Mucosa of descending colon (tissue), 3 donors: ENCODE measurements at places on chromosomes 12 and 14. TPM values are rescaled to one million over a fixed set of nuclear protein-coding genes. Genes with fewer than 3 reads are reported as not detected.

Gene JDP2
- 48.0 TPM for total RNA-seq

Gene CLEC1A
- 2.8 TPM for total RNA-seq

Gene IPO4
- total RNA-seq, result 29.3 TPM

Gene RTL1
- not detected for total RNA-seq

Gene MFAP5
- 10.7 TPM for total RNA-seq

Gene DTD2
- 13.4 TPM for total RNA-seq

Gene CYP27B1
- 1.4 TPM for total RNA-seq

Gene MED13L
- total RNA-seq, result 165 TPM

Gene TBC1D30
- total RNA-seq, result 7.4 TPM

Gene RIN3
- total RNA-seq, result 26.2 TPM

Gene ERBB3
- 212 TPM for total RNA-seq

Gene KCNMB4
- total RNA-seq, result 0.52 TPM

Gene RTN1
- total RNA-seq, result 3.8 TPM

Gene KRT82
- not detected for total RNA-seq

Gene C1RL
- 61.4 TPM for total RNA-seq

Gene CFAP73
- not detected for total RNA-seq

Gene CLEC4A
- 0.70 TPM for total RNA-seq

Gene CLEC2B
- 7.3 TPM for total RNA-seq

Gene ASCL4
- not detected for total RNA-seq
